CD4-positive, alpha-beta T cell (primary cell): ENCODE measurements at places on chromosomes 13 and 19.

- DNase-seq: no peak
Observed at GRCh38 chr13:98377635-98378378, 199.1 kb downstream of the STK24 start.

- DNase-seq: no peak
Observed at GRCh38 chr19:900302-901111, 7.2 kb downstream of the RNU6-9 start.

DNA sequence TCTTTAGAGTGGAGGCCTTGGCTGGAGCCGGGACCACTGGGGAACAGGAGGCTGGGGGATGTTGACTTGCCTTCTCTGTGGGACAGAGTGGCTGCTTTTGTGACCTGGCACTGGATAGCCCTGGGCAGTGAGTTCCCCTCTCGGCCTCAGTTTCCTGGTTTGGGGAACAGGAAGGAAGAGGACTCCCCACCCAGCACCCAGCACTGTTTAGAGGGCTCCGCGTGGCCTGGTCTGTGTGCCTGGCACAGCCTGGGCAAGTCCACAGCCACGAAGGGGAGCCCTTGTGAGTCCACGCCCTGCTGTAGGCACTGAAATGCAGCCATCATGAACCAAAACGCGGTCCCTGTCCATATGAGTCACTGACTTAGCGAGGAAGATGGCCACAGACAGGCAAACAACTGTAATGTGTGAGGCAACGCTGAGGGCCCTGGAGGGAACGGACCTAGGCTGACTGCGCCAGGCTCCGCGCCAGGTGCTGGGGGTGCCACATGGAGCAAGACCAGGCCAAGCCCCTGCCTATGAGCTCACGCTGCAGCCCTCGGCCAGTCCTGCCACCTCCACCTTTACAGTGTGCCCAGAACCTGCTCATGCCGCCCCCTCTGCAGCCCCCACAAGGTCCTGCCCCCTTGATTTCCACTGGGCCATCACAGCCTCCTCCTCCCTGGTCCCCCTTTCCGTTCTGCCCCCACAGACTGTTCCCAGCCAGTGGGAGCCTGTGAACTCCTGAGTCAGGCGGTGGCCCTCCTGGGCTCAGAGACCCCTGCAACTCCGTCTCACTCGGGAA, 35.5 kb downstream of the PAK4 start:
- no peak for DNase-seq

DNA sequence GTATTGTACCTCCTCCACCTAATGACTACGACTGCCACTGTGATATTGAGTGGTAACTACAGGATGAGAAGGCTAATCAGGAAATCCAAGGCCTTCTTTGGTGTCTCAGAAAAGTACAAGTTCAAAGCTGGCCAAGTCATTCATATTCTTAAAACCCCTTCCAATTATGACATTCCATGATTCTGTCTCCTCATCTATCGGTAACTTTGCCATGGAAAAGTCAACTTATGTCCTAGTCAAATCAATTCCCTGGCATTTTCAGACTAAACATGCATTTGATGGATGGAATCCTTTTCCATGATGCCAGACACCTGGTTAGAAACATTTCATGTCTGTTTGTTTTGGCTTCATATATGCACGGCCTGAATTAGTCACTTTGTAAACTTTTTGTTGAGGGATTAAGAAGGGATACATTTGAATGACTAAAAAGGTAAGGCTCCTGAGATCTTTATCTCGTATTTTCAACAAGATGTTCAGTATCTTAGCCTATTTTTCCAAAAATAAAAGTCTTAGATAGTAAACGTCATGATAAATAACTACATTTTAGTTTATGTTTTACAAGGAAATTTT, 186.5 kb downstream of the NHLRC3 start:
- no peak for DNase-seq

GRCh38 chr19:45061965-45062364, 14.3 kb downstream of the ZNF296 start:
- no peak for DNase-seq

GRCh38 chr19:29564574-29565005, 38.8 kb downstream of the VSTM2B start:
- no peak for DNase-seq
